ENCODE measurements at places on chromosomes 2 and 18. TPM values are rescaled to one million over a fixed set of nuclear protein-coding genes. Genes with fewer than 3 reads are reported as not detected.
A peak's percentile ranks its signal among the peaks of the same experiment; 100 is the strongest.

Gene BCL2
- total RNA-seq: 43.9 TPM

Gene MC5R
- not detected for total RNA-seq

Gene INO80D
- 17.9 TPM for total RNA-seq

Gene IL1RL1
- total RNA-seq: 2.3 TPM

Gene ITGB6
- total RNA-seq: not detected

Gene CTLA4
- not detected for total RNA-seq

Gene MPP4
- not detected for total RNA-seq

Gene PASK
- 7.4 TPM for total RNA-seq

Gene POTEI
- not detected for total RNA-seq

DNA sequence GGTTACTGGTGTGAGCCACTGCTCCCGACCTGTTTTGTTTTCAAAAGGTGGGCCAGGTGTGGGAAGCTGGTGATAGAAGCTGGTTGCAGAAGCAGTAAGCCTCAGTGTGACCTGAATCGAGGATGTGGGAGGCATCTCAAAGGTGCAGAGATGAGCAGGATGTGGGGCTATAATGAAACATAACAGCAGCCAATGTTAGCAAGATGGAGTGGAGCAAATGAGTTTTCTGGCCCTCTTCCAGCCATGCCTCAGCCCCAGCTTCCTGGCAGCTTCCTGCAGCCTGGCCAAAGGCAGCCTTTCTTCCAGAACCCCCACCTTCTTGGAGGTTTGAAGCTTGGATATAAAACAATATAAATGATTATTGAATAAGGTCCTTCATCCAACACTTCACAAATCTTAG is 184.8 kb downstream of the NCK2 start:
- H3K27ac ChIP-seq: no peak overlapping the region
- no peak for DNase-seq
- H3K4me1 ChIP-seq: peaks cover 4% of the 10 kb centered on the region
- H3K4me3 ChIP-seq: no peak overlapping the region
- no peaks in the 10 kb centered on the region for H3K36me3 ChIP-seq

DNA sequence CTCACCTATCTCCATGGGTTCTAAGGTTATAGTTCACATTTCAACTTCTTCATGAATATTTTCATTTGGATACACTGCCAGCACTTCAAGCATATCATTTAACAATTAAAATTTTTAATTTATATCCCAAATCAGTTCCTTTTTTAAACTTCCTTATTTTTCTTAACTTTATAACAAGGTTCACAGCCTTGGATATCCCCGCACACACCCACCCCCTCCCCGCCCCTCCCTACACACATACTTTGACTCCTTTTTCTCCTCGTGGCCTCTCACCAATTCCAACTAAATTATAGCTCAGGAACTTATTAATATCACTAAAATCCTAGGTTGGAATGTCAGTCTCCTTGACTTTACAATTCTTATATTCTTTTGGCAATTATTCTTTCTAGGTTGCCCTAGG is 163.6 kb upstream of the SETBP1 start:
- DNase-seq: no peak
- H3K27ac ChIP-seq: no peak overlapping the region
- H3K27me3 ChIP-seq: no peaks in the 10 kb centered on the region
- no peaks in the 10 kb centered on the region for H3K36me3 ChIP-seq

DNA sequence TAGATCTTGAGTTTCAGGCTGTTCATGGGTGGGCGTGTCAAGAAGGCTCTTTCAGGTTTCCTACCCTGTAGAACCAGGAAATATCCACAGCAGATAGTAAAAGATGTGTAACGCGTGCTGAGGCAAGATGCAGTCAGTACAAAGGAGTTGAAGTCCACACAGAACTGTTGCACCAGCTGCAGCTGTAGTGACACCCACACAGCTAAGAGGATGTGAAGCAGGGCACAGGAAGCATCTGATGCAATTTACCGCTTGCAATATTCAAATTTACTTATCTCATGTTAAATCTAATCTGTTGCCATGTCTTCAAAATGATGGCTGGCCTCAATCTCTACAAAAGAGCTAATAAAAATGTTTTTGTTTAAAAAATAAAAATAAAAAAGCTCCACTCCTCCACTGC is 132.8 kb downstream of the ARHGAP15 start:
- no peaks in the 10 kb centered on the region for H3K4me1 ChIP-seq
- DNase-seq: no peak
- no peak overlapping the region for H3K27ac ChIP-seq
- no peaks in the 10 kb centered on the region for H3K27me3 ChIP-seq
- no peaks in the 10 kb centered on the region for H3K36me3 ChIP-seq

DNA sequence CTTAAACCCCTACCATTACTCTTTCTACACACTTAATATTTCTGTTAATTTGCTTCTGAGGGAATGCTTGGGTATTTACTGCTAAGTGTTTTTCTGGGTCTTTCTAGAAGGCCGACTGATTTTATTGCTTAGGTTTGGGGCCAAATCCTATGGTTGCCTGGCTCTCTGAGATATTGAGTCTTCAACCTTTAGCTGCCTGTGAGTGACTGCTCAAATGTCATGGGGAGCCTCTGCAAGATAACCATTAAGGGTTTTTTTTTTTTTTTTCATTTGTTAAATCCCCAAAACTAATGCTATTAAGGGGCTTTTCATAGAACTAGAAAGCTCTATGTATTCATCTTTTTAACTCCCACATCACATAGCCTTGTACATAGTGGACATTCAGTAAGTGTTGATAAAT is 5.0 kb downstream of the OSBPL6 start:
- no peaks in the 10 kb centered on the region for H3K36me3 ChIP-seq
- no peak overlapping the region for H3K27ac ChIP-seq
- no peaks in the 10 kb centered on the region for H3K27me3 ChIP-seq
- no peak overlapping the region for H3K4me3 ChIP-seq

DNA sequence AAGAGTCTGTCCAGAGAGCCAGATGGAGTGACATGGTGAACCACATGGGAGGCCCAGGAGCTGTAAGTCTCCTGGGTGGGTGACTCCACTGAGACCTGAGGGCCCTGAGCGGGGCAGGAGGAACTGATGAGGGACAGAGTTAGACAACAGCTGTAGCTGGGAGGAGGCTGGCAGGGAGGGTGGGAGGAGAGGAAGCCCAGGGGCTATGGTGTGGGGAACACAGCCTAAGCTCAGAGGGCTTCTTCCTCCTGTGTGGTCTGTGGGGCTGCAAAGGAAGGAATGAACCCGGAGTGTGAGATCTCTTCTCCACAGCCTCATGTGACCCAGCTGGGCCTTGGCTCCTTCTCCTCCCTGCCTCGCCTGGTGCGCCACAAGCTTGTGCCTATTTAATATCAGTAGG is 395.6 kb upstream of the HS6ST1 start:
- H3K27ac ChIP-seq: no peak overlapping the region
- no peak overlapping the region for H3K4me3 ChIP-seq
- no peaks in the 10 kb centered on the region for H3K4me1 ChIP-seq
- H3K27me3 ChIP-seq: no peaks in the 10 kb centered on the region
- no peaks in the 10 kb centered on the region for H3K36me3 ChIP-seq

DNA sequence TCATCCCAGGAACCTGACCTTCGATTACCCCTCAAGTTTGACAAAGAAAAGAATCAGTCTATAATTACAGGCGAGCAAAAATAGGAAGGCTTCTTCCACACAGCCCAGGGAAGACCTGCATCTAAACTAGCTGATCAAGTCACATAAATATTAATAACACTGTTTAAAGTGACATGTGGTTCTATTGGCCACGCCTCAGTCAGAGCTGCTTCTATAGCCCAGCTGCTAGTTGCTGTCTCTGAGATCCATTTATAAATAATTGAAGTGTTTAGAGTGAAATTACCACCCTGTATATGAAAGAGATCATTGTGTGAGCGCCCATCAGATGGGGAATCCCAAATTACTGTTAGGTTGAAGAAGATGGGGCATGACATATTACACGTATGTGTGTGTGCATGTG is 426.0 kb downstream of the CDH2 start:
- no peak overlapping the region for H3K27ac ChIP-seq
- no peaks in the 10 kb centered on the region for H3K36me3 ChIP-seq
- H3K4me3 ChIP-seq: no peak overlapping the region
- no peaks in the 10 kb centered on the region for H3K27me3 ChIP-seq
- no peaks in the 10 kb centered on the region for H3K4me1 ChIP-seq

- no peaks in the 10 kb centered on the region for H3K27me3 ChIP-seq
- DNase-seq: no peak
- H3K4me1 ChIP-seq: no peaks in the 10 kb centered on the region
- H3K36me3 ChIP-seq: no peaks in the 10 kb centered on the region
- H3K4me3 ChIP-seq: no peak overlapping the region
These were observed 12.7 kb upstream of the NOSTRIN start for GRCh38 chr2:168789776-168790175.

DNA sequence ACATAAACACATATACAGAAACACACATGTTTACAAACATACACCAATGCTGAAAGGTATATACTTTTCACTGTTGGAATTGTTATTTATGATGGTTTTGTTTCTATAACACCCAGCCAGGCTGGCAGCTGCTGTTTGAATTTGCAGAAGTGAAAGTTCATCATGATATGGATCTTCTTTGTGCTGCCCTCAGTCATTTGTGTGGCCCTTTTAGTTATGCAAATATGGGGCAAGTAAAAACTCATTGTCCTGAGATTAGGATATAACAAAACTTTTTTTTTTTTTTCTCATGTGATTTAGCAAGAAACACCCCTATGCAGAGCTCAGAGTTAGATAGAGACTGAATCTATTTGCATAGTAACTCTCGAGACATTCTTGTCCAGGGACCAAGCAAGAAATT is 714.1 kb downstream of the KCNJ3 start:
- H3K4me3 ChIP-seq: no peak overlapping the region
- H3K27ac ChIP-seq: no peak overlapping the region
- H3K27me3 ChIP-seq: no peaks in the 10 kb centered on the region
- no peaks in the 10 kb centered on the region for H3K36me3 ChIP-seq

- H3K4me1 ChIP-seq: no peaks in the 10 kb centered on the region
- no peak for DNase-seq
- no peak overlapping the region for H3K27ac ChIP-seq
- H3K27me3 ChIP-seq: no peaks in the 10 kb centered on the region
- no peaks in the 10 kb centered on the region for H3K36me3 ChIP-seq
These were observed 20.4 kb downstream of the SERPINB7 start for GRCh38 chr18:63795606-63796005.

- no peaks in the 10 kb centered on the region for H3K36me3 ChIP-seq
- H3K27me3 ChIP-seq: no peaks in the 10 kb centered on the region
- no peaks in the 10 kb centered on the region for H3K4me1 ChIP-seq
- DNase-seq: no peak
- no peak overlapping the region for H3K4me3 ChIP-seq
- H3K27ac ChIP-seq: no peak overlapping the region
These were observed 525.4 kb downstream of the KCNJ3 start for GRCh38 chr2:155223781-155224406.

GRCh38 chr18:29146068-29146467 is 969.1 kb upstream of the CDH2 start:
- DNase-seq: no peak
- H3K36me3 ChIP-seq: no peaks in the 10 kb centered on the region
- no peak overlapping the region for H3K4me3 ChIP-seq
- no peak overlapping the region for H3K27ac ChIP-seq
- H3K4me1 ChIP-seq: no peaks in the 10 kb centered on the region

- H3K27me3 ChIP-seq: no peaks in the 10 kb centered on the region
- no peak overlapping the region for H3K27ac ChIP-seq
These were observed 157.3 kb downstream of the CDCA7 start for GRCh38 chr2:173511942-173512341.

GRCh38 chr2:128520340-128520739 is 201.7 kb upstream of the HS6ST1 start:
- H3K36me3 ChIP-seq: no peaks in the 10 kb centered on the region
- no peak overlapping the region for H3K27ac ChIP-seq
- H3K27me3 ChIP-seq: no peaks in the 10 kb centered on the region
- H3K4me3 ChIP-seq: no peak overlapping the region

GRCh38 chr2:101823347-101823791 is 125.9 kb downstream of the MAP4K4 start:
- no peak for DNase-seq
- H3K27me3 ChIP-seq: no peaks in the 10 kb centered on the region
- peaks cover 10% of the 10 kb centered on the region for H3K4me1 ChIP-seq
- H3K4me3 ChIP-seq: no peak overlapping the region

GRCh38 chr18:79353267-79353666 is 42.5 kb upstream of the NFATC1 start:
- H3K27ac ChIP-seq: no peak overlapping the region
- H3K4me1 ChIP-seq: no peaks in the 10 kb centered on the region
- no peaks in the 10 kb centered on the region for H3K36me3 ChIP-seq
- no peak for DNase-seq
- no peaks in the 10 kb centered on the region for H3K27me3 ChIP-seq

GRCh38 chr2:226790431-226790830 is 9.2 kb downstream of the IRS1 start:
- H3K27ac ChIP-seq: peak overlapping the region; percentile 90
- no peaks in the 10 kb centered on the region for H3K27me3 ChIP-seq
- peaks cover 10% of the 10 kb centered on the region for H3K4me1 ChIP-seq
- H3K4me3 ChIP-seq: no peak overlapping the region

GRCh38 chr2:117536139-117536538 is 278.4 kb upstream of the DDX18 start:
- H3K4me3 ChIP-seq: no peak overlapping the region
- H3K4me1 ChIP-seq: no peaks in the 10 kb centered on the region
- H3K27me3 ChIP-seq: no peaks in the 10 kb centered on the region
- no peak for DNase-seq
- H3K27ac ChIP-seq: no peak overlapping the region

GRCh38 chr2:42171396-42171980 is 2.3 kb downstream of the EML4 start:
- no peak overlapping the region for H3K4me3 ChIP-seq
- H3K36me3 ChIP-seq: no peaks in the 10 kb centered on the region

GRCh38 chr18:25724121-25724520 is 366.3 kb downstream of the SS18 start:
- no peak for DNase-seq
- no peak overlapping the region for H3K4me3 ChIP-seq
- H3K27me3 ChIP-seq: no peaks in the 10 kb centered on the region
- no peaks in the 10 kb centered on the region for H3K36me3 ChIP-seq

GRCh38 chr18:55775972-55776371 is 188.0 kb upstream of the TCF4 start:
- no peaks in the 10 kb centered on the region for H3K4me1 ChIP-seq
- no peak for DNase-seq
- no peak overlapping the region for H3K4me3 ChIP-seq
